ENCODE measurements at places on chromosomes 13 and 19. TPM values are rescaled to one million over a fixed set of nuclear protein-coding genes. Genes with fewer than 3 reads are reported as not detected.
A peak's percentile ranks its signal among the peaks of the same experiment; 100 is the strongest.

CNMD gene
- not detected for total RNA-seq

DNA sequence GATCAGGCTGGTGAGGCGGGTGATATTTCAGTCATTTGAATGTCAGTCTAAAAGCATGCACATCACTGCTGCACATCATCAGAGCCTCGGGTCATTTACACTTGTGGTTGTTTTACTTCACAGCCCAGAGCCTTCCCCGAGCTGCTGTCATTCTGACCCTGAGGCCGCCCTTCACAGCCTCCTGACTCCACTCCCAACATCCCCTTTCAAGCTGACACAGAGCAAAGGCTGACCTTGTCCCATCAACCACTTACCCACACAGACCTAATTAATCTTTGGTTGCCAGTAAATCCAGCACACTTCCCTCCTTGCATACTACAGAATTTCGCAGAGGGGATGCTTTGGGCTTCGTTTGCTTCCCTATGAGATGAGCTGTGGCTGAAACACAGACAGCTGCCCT lies 528.1 kb downstream of the DIAPH3 start:
- DNase-seq = no peak

DNA sequence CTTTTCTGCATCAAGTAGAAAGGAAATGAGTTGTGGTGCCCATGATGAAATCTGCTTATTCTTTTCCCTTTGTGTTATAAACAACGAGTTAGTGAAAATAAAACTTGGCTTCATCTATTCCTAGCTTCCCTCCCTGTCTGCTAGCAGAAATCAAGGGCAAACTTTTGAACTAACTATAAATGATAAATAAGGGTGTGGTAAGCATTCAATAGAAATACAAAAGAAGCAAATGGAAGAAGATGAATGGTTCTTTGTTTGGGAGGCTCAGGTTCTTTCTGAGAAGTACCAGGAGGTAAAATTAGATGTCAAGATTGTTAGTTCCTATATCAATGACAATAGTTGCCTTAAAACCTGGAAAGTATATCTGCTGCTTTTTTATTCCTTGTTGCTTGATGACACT lies 275.3 kb upstream of the PRR20A start:
- DNase-seq = no peak

GRCh38 chr19:19738564-19738963 lies 5.7 kb upstream of the ZNF14 start:
- no peak for DNase-seq

DNA sequence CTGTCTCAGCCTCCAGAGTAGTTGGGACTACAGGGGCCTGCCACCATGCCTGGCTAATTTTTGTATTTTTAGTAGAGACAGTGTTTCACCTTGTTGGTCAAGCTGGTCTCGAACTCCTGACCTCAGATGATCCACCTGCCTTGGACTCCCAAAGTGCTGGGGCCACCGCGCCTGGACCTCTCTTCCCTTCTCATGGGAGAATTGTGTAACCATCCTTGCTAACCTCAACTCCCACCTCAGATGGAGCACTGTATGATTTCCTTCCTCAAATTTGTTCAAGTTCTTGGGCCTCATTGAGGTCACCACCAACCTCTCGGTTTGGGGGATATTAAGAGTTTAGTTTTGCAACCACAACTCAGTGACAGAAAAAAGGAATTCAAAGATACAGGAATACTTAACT lies 10.7 kb downstream of the LILRA5 start:
- DNase-seq = no peak

DNA sequence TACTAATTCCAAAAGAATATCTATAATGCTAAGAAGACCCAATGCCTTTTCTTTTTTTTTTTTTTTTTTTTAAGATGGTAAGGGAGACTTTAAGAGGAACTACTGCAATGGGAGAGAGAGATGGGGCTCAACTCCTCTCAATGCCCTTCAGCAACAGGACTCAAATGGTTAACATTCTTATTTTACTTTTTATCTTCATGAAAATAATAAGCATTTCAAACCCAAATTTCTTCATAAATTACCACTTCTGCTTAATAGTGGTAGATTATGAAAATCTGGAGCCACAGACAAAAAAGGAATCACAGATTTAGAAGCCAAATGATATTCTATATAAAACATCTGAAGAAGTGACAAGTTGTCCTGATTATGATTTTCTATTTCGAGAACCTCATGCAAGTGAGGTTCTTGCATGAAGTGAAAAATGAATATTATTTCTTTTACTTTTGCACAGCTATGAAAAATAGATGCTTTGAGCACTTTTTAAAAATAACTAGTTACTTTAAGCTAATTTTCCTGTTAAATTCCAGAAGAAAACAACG lies 74.2 kb downstream of the SERP2 start:
- no peak for DNase-seq

DNA sequence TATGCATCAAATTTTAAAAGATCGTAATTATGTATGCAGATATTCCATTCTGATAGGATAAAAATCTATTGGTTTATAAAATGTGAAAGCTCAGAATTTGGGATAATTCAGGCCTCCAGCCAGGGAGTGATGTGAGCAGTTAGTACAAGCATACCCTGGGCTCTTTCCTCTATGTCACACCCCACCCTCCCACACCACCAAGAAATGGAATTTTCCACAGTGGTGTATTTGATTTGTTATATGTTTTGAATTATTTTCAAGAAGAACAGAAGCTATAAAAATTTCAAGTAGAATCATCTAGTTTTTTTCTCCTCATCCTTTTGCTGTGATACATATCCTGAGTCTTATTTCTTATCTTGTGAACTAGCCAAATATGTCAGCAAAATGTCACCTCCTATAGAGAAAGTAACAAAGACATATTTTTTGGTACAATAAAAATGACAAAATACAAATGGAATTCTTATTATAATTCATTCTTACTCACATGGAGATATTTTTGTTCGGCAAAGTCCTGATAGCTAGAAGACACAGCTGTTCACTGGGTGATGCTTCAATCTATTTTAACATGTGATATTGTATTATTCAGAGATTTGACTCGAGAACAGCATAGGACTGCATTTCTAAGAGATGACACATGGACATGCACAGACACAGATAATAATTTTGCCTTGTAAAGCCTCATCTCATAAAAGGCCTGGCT lies 61.2 kb upstream of the FRY start:
- DNase-seq = no peak

ZNF653 gene
- total RNA-seq = 13.9 TPM

DNA sequence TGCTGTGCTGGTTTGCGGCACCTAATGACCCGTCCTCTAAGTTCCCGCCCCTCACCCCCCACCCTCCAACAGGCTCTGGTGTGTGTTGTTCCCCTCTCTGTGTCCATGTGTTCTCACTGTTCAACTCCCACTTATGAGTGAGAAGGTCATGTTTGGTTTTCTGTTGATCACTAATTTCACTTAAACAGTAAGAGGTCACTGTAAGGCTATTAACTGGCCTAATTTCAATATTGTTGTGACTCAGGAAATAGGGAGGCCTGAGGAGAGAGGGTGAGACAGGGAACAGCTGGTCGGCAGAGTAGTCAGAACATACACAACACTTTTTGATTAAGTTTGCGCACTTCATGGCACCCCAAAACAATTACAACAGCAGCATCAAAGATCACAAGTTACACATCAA lies 15.6 kb downstream of the TUBGCP3 start:
- no peak for DNase-seq

DKKL1 gene
- not detected for total RNA-seq

- DNase-seq = no peak
Measured at GRCh38 chr19:42762789-42763188, 2.7 kb downstream of the PSG8 start.

DNA sequence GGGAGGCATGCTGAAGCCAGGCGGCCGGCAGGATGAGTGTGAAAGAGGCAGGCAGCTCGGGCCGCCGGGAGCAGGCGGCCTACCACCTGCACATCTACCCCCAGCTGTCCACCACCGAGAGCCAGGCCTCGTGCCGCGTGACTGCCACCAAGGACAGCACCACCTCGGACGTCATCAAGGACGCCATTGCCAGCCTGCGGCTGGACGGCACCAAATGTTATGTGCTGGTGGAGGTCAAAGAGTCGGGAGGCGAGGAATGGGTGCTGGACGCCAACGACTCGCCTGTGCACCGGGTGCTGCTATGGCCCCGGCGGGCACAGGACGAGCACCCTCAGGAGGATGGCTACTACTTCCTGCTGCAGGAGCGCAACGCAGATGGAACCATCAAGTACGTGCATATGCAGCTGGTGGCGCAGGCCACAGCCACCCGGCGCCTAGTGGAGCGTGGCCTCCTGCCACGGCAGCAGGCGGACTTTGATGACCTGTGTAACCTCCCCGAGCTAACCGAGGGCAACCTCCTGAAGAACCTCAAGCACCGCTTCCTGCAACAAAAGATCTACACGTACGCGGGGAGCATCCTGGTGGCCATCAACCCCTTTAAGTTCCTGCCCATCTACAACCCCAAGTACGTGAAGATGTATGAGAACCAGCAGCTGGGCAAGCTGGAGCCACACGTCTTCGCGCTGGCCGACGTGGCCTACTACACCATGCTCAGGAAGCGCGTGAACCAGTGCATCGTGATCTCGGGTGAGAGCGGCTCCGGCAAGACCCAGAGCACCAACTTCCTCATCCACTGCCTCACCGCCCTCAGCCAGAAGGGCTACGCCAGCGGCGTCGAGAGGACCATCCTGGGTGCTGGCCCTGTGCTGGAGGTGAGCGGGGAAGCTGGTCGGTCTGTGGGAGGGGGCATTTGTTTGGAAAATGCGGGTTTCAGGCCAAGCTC lies 26.4 kb downstream of the MYO9B start:
- DNase-seq = no peak

GRCh38 chr19:28184997-28185396 lies 1028.0 kb downstream of the UQCRFS1 start:
- DNase-seq = no peak

GRCh38 chr19:39816287-39817048 lies 17.5 kb downstream of the DYRK1B start:
- no peak for DNase-seq

ICAM5 gene
- 4.3 TPM for total RNA-seq

GRCh38 chr13:114339857-114340534 lies 25.7 kb downstream of the CHAMP1 start:
- DNase-seq = peak; percentile 19

All from activated T-cell treated with anti-CD3 and anti-CD28 coated beads, Interleukin-2, amount 50 U/mL, for 4 hours (primary cell).